ENCODE measurements at places on chromosomes 1 and 21.
A peak's percentile ranks its signal among the peaks of the same experiment; 100 is the strongest.

GRCh38 chr1:154784924-154785531, 85.1 kb downstream of the KCNN3 start:
- peak; percentile 81 for DNase-seq

DNA sequence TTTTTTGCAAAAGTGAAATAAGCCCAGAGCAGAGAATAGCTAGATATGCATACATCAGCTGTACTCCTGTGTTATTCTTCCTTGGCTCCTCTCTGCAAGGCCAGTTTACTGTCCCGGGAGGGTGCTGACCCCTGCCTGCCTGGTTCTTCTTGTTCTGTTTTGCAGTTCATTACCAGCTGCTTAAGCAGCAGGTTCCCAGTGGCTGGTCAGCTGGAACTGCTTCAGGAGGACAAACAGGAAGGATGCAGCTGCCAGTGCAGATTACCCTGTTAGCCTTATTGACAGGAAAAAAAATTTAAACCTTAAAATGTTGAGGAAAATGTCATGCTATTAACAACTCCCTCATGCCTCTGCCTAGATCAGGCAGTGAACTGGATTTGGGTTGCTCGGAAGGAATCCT, 16.0 kb upstream of the LRIG2 start:
- no peak for DNase-seq

DNA sequence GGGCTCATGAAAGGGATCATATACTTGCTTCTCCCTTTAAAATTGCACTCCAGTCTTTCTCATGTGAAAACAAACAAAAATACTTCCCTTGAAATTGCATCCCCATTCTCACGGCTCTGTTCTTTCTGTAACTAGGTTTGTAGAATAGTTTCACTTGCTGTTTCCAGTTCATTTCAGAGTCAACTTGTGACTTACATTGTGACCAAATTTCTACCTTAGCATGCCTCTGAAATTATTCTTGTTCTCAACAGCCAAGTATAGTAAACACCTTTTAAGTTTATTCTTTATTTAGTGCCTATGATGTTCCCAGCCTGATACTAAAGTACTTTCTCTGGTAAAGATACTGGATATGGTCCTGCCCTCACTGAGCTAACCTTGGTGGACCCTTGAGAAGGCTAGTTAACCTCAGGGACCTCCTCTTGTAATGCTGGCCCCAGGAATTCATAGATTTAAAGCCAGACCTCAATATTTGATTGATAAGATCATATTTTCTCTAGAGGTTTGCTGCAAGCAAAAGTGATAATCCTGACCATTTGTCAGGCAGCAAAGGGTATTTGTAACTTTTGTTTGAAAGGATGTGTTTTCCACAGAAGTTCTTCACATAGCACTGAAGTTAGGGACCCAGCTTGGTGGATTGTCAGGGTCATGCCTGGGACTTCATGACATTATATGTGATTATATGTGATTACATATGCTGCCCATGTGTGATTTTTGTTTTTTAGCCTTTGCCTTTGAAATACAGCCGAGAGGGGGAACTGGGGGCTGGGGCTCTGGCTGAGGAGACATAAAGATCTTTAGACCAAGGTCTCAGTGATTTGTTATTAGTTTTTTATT, 29.6 kb downstream of the VANGL2 start:
- DNase-seq, result peak; percentile 28

- no peak for DNase-seq
These were observed 20.0 kb upstream of the CLIC6 start for GRCh38 chr21:34648739-34649297.

DNA sequence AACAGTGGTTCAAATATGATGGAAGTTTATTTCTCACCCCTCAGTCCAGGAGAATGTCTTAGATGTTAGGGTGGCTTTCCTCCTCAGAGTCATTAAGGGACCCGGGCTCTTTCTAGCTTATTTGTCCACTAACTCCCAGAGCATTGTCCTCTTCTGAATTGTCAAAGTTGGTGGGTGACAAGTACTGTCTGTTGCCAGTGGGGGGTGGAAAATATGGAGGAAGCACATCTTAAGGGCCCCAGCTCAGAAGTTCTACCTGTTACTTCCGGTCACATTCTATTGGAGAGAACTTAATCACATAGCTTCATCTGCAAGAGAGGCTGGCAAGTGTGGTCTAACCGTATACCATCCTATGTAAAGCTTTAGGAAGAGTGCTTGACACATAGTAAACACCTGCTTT, 7.1 kb downstream of the CLIC4 start:
- DNase-seq, result no peak

DNA sequence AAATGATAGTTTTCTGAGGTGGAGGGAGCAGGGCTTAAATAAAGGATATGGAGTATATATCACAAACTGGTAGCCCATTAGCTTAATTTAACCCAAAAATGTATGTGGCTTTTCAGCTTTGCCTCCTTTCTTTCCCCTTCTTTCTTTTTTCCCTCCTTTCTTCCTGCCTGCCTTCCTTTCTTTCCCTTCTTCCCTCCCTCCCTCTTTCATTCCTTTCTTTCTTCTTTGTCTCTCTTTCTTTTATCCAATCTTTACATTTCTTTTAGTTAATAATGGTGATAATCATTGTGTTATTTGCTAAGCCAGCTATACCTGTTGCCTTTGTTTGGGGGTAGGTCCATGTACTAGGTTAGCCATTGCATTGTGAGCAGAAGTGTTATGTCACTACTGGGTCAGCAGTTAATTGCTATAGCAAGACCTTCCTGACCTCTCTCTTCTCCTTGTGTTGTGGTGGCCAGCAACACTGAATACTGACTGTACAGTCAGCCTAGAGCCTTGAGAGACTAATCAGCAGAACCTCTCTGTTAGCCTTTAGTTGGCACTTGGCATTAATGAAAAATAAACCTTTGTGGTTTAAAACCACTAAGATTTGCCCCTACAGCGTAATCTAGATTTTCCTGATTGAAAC, 5.1 kb downstream of the GORAB start:
- no peak for DNase-seq

DNA sequence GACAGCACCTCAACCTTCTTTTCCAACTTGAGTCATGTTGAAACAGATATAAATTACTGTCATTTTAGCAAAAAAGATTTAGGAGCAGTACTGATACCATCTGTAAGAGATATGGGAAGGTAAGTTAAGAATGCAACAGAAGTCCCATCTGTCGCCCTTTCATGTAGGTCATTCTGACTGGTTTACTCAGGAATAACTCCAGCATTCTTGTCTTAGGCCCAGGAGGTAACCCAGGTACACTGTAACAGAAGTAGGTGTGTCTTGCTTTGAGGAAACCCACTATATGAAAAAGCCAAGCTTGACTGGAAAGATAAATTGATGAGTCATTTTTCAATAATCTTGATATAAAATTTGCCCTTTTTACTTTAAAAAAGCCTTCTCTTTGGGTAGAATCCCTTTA, 35.4 kb downstream of the PGM1 start:
- DNase-seq, result no peak

GRCh38 chr1:7046891-7047290, 261.6 kb downstream of the CAMTA1 start:
- DNase-seq, result no peak

DNA sequence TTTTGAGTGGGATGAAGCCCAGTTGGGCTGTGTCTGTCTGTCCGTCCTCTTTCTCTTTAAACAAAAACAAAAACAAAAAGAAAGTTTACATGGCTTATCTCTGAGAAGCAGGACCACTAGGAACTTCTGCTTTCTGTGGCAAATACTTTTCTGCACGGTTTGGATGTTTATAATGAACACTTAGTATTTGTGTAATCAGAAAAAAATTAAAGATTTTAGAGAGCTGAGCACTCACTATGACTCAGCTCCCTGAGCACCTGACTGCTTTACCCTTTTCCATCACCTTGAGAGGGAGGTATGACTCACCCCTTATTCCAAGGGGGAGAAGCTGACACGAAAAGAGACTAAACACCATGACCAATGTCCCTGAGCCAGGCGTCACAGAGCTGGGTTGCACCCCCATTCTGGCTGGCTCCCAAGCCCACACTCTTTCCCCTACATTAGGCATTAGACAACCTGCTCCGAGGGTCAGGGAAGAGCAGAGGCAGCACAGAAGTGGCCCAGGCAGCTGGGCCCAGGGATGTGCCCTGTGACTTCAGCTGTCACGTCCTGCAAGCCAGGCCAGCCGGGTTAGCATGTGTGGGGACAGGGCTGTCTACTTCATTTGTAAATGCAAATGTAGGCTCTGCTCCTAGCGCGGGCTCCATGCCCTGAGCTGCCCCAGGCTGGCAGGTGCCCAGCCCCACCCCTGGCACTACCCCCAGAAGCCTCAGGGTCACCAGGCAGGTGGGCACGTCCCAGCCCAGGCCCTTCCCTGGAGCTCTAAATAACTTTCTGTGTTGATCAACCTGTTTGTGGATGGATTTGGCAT, 30.4 kb downstream of the RAP1GAP start:
- no peak for DNase-seq

DNA sequence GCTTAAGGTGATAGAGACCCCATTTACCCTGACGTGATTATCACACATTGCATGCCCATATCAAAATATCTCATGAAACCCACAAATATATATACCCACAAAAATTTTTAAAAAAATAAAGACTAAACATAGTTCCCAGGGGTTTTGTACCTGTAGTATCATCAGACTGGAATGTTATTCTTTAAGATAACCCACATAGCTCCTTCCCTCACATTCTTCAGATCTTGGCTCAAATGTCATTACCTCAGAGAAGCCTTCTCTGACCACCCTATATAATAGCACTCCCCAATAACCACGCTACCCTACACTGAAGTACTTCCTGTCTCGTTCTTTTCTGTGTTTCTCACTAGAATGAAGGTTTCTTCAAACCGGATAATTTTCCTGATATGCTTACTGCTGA, 138.3 kb upstream of the SNX7 start:
- no peak for DNase-seq

DNA sequence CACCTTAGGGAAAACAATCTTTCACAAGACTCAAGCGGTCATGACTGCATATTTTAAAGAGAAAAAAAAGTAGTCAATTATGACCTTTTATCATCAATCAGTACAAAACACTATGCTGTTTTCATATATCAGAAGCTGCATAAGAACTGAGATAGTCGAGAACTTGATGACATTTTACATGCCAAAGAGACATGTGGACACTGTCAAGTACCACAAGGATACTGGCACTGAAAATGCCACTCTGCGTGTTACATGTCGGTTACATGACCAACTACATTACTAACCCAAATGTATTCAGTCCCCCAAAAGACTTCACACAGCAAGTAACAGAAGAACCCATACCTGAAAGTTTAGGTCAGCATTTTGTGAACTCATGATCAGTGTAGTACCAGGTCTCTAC, 975.0 kb upstream of the ADGRL4 start:
- DNase-seq, result no peak

- no peak for DNase-seq
These were observed 1.0 kb downstream of the ALDH4A1 start for GRCh38 chr1:18901147-18901951.

DNA sequence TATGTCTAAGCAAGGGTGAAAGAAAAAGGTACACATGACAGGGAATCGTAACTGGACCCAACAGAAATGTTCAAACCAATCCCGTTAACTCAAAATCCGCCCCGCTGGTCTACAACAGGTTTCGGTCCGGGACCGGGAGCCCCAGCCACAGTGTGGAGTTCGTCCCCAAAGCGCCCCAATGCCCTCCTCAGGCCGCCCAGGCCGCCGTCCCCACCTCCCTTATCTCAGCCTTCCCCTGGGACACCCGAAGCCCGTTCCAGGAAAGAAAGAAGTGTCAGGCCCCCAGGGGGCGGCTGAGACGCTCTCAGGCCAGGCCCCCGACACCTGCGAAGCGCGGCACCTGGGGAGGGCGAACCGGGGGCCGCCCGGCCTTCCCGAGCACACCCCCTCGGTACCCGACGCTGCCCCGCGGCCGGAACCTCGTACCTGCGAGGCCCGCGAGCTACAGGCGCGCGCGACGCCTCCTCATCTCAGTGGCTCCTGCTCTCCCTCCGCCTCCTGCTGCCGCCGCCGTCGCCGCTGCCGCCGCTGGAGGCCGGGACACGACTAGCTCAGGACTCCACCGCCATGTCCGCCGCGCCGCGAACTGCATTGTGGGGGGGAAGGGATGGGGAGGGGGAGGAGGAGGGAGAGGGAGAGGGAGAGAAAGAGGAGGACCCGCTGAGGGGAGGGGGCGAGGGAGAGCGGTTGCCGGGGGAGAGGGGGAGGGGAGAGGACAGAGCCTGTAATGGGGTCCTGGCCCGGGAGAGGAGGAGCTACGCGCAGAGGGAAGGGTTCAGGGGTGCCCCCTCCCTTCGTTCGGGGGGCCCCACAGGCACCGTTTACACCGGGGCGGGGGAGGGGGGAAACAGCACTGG, at the start of gene TUT4:
Gene TUT4, minus strand, starts transcription at position 588 of the 857 bp plus-strand sequence. CDS start 26,812 bp downstream, outside the sequence.
- DNase-seq, result peak; percentile 73

- no peak for DNase-seq
These were observed 27.2 kb downstream of the TNFRSF8 start for GRCh38 chr1:12090326-12090725.

DNA sequence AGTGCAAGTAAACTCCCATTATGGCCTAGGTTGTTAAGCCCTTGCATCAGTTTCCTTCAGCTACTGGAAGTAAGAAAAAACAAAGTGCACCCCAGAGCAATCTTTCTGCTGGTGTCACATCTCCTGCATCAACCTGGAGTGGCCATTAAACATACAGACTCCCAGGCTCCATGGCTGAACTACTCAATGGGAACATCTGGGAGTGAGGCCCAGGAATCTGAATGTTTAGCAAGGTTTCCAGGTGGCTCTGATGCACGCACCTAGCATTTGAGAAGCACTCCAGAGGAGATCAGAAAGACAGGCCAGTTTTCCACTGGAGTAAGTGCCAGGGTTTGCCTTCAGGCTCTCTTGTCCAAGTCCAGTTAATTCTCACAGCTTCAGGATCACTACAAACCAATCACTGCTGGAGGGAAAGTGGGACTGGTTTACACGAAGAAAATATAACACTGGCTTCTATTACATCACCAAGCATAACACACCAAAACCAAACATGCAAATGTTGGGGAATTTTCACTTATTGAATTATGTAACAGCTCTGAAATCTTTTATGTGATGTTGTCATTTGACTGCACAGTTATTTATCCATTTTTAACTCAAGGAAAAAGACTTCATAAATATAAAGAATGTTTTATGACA, 22.3 kb upstream of the ABCA4 start:
- DNase-seq, result no peak

- DNase-seq, result no peak
These were observed 114.9 kb downstream of the SEC16B start for GRCh38 chr1:177854951-177855350.

GRCh38 chr1:216325946-216326345, 97.3 kb downstream of the USH2A start:
- DNase-seq, result no peak

- DNase-seq, result no peak
These were observed 5.2 kb downstream of the RGL1 start for GRCh38 chr1:183810121-183810520.

DNA sequence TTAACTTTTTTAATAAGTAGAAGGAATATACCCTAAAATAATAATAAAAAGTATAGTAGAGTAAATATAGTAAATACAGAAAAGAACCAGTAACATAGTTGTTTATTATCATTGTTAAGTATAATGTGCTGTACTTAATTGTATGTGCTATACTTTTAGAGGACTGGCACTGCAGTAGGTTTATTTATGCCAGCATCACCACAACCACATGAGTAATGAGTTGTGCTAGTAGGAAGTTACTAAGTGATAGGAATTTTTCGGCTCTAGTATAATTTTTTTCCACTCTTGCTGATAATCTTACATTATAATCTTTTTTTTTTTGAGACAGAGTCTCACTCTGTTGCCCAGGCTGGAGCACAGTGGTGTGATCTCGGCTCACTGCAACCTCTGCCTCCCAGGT, 71.6 kb downstream of the IVNS1ABP start:
- no peak for DNase-seq

- no peak for DNase-seq
These were observed 9.5 kb downstream of the CDC73 start for GRCh38 chr1:193131266-193131860.
